ENCODE measurements at places on chromosomes 12 and 14.

GRCh38 chr14:104604458-104605449, at the start of gene TMEM179:
Gene TMEM179 (minus strand): TSS chr14:104604772. CDS start chr14:104604741, 31 bp downstream.
- DNase-seq = no peak

GRCh38 chr14:61527325-61528100, 167.8 kb upstream of the HIF1A start:
- DNase-seq = no peak

DNA sequence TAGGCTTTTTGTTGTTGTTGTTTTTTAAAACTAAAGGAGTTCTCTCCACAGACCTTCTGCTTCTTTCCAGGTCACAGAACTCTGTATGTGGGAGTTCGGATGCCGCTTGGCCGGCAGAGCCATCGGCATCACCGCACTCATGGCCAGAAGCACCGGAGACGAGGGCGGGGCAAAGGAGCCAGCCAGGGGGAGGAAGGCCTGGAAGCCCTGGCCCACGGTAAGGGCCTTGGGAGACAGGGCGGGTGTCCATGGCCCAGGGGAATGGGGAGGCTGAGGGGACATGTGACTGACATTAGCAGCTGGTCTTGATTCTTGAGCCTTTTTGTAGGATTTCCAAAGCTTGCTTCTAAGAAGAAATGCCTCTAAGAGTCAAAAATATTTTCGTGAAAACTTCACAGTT, 26.2 kb downstream of the SLC4A8 start:
- DNase-seq = no peak

DNA sequence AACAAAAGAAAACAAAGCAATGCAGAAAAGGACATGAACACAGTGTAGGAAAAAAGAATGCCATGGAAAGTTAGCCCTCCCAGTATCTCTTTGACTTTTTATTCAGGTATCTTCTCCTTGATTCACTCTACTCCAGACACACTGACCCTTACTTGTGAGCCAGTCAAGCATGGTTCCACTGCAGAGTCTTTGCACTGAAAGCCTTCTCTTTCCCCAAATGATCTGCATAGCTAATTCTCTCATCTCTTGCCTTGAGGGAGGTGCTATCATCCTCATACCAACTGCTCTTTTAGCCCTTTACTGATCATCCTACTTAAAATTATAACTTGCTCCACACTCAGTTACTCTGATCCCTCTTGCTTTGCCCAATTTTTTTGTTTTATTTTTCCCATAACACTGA, 101.2 kb upstream of the SLC16A7 start:
- no peak for DNase-seq

- DNase-seq = no peak
Observed at GRCh38 chr12:15797818-15798217, 8.6 kb upstream of the EPS8 start.

DNA sequence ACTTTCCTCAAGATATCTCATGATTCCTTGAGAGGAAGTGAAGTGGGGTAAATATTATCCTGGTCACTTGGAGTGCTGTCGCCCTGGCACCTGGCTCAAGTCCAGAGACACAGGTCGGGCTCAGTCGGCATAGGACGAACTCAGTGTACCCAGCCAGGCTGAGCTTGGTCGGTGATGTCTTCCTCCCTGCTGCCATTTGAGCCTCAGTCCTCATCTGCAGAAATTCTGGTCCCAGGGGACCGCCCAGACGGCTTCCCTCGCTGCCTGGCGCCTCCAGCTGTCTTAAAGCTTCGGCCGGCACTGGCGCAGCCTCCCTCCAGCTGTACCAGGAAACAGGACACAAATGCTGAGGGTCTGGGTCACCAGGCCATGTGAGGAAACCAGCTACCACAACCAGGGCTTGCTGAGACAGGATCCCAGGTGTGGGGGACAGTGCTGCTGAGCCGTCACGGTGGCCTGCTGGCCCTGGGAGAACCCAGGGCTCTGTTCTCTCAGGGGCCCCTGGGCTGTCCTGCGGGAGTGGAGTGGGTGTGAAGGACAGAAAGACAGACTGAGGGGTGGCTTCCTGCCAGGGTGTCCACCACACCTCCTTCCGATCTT, 5.0 kb upstream of the KLC1 start:
- no peak for DNase-seq

GRCh38 chr12:47867495-47867941, 37.3 kb downstream of the VDR start:
- DNase-seq = no peak

DNA sequence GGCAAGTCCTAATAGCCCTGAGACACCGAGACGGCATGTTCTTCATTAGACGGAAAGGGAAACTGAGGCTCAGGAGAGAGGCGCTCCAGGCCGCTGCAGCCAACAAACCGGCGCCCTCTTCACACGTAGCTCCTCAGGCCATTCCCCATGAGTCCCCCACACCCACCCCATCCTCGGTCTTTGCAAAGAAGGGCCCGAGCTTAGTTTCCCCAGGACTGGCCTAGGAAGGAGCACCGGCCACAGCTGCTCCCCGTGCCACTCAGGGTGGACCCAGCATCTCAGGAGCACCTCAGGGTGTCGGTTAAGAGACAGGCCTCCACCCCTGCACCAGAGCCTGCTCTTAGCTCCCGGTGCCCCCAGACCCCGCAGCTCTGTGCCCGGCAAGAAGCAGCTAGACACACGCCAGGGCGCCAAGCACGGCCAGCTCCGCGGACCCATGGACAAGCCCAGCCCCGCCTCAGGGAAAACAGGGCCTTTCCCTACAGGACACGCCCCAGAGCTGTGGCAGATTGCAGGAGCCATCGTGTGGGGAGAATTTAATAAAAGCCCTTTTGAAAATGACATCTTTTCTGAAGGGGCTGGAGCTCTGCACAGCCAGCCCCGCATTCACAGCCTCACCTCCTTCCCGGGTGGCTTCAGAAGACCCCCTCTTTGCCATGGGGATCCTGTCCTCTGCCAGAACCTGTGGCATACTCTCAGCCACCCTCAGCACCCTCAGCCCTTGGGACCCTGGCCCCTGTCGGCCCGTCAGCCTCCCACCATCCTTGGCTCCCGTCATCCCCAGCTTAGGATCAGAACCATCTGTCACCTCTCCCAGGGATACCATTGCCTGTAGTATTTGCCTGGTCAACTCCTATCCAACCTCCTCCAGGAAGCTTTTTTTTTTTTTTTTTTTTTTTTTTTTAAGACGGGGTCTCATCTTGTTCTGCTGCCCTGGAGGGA, 59.7 kb downstream of the LGMN start:
- no peak for DNase-seq

GRCh38 chr12:80264891-80265290, 165.6 kb downstream of the OTOGL start:
- DNase-seq = no peak
